ENCODE measurements at places on chromosomes 16 and 17.

DNA sequence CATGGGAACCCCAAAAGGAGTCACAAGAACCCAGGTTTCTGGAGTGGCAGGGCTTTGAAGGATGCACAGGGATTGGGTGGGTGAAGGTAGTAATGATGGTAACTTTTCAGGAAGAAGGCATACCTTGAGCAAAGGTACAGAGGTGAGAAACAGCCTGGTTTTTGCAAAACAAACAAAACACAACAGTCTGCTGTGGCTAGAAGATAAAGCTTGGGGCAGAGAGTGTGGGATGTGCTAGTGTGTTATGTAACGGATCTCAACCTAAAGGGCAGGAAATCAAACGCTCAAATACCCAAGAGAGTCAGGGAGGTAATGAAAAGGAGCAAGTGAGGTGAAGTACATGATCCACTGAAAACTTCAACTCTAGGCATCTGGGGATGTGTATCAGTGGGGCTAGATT, 4.6 kb downstream of the PTGES3L start:
- no peak for ATAC-seq

- no peak for ATAC-seq
These were observed 88.8 kb upstream of the GSE1 start for GRCh38 chr16:85524365-85524629.

DNA sequence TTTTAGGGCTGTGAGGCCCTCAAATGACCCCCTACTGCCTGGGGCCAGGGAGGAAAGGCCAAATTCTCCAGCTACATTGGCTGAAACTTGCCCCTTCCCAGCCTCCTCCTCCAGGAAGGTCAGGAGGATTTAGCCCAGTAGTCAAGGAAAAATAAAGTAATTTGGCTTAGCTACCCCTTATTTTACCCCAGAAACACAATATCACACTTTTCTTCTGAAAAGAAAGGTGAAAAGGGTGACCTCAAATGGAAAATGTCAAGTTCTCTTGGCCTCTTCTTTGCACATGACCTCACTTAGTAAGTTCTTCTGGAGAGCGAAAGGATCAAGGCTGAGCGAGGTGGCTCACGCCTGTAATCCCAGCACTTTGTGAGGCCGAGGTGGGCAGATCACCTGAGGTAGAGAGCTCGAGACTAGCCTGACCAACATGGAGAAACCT, 8.0 kb upstream of the JUP start:
- ATAC-seq = no peak

- no peak for ATAC-seq
These were observed 90.9 kb downstream of the SDK2 start for GRCh38 chr17:73553311-73553710.

GRCh38 chr16:48194828-48195556, 39.2 kb upstream of the ABCC12 start:
- ATAC-seq = no peak

GRCh38 chr17:81334987-81335772, 40.1 kb upstream of the SLC38A10 start:
- ATAC-seq = no peak

DNA sequence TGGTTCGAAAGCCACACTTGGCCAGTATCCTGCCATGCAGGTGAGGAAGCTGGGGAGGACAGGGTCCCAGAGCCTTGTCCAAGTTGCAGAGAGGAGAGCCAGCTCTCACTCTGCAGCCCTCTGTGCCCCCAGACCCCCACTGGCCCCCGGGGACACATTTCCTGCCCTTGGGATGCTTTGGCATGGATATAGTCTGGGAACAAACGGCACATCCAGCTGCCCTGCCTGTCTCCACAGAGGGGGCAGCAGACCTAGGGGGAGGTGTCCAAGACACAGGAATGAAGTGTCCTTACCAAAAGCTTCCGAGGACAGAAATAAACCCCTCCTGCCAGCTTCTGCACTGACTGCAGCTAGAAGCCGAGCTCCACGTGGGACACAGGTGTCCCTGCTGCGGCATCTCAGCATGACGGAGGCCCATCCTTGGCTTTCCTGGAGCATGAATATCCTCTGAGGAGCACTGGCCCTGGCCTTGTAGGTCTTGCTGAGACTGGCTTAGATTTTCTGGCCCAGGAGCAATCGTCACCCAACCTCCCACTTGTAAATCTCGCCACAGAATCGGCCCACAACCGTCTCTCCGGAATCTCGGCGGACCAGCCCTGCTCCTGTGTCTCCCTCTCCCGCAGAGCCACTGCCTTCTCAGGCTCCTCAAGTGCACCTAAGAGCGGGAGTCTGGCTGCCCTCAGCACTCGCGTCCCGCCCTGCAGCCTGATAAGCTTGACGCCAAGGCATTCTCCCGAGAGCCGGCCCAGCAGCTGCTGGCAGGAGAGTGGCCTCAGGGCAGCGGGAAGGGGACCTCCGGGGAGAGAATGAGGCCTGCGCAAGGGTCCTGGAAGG, 1.1 kb upstream of the CAPN15 start:
- ATAC-seq = no peak

- no peak for ATAC-seq
These were observed 31.4 kb downstream of the CAPNS2 start for GRCh38 chr16:55597928-55598327.

GRCh38 chr16:19417640-19418039, at the start of gene TMC5:
Gene TMC5, plus strand, starts transcription at chr16:19417883. Its CDS starts 22,156 bp downstream, at chr16:19440039.
- ATAC-seq = no peak

- no peak for ATAC-seq
These were observed 77.9 kb downstream of the CCT6B start for GRCh38 chr17:34883106-34884000.

GRCh38 chr17:71114911-71115668, 945.8 kb downstream of the KCNJ2 start:
- no peak for ATAC-seq

DNA sequence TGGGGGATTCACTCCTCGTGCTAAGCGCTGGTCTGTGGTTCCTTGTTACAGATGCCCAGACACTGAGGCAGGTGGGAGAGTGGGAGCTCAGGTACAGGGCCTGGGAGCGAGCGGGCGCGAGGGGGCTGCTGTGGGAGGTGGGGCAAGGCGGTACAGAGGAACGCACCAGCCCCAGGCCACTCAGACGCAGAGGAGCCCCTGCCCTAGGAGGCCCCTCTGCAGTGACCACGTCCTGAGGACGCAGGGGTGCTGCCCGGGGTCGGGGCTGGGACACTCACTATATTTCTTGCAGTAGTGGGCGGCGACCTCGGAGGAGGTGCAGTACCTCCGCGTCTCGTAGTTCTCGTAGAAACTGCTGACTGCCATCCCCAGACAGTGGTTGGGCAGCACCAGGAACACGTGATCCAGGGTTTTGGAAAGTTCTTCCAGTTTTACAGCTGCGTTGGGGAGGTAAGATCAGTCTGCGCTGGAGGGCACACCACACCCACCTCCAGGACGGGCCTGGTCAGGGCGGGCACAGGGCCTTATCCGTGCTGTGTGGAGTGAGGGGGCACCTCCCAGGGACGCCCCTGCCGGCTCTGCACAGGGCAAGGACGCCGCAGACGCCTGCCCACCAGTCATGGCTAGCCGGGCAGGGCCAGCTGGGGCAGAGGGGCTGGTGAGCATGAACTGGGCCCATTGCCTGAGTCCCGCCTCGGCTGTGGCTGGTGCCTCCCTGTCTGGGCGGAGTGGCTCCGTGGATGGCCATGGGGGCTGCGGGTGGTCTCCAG, 16.3 kb upstream of the RNPS1 start:
- ATAC-seq = no peak

- no peak for ATAC-seq
These were observed 16.1 kb downstream of the UTS2R start for GRCh38 chr17:82387705-82388106.

GRCh38 chr16:19882646-19883045, 2.0 kb downstream of the GPRC5B start:
- ATAC-seq = no peak

- ATAC-seq = peak; percentile 80
These were observed 18.8 kb downstream of the SIAH1 start for GRCh38 chr16:48366165-48367093.
